ENCODE measurements at places on chromosomes 11 and 22.

GRCh38 chr11:71338801-71339395, 86.5 kb upstream of the SHANK2 start:
- DNase-seq, result no peak

DNA sequence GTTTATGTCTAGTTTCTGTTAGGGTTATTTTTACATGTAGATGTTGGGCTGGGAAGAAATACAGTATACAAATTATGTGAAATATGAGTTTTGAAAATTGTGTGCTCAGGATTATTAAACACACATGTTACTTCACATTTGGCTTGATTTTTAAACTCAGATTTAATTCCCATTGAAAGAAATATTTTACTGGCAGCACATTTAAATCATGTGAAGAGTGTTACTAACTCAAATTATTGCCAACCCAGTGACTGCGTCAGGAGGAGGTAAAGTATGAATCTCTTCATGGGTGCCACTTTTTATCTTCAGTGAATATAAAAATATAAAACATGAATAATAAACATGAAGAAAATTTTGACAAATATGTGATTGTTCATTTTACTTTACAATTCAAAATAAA, 457.5 kb upstream of the CCDC179 start:
- DNase-seq, result no peak

GRCh38 chr11:76237914-76238313, 31.6 kb upstream of the WNT11 start:
- peak; percentile 48 for DNase-seq

DNA sequence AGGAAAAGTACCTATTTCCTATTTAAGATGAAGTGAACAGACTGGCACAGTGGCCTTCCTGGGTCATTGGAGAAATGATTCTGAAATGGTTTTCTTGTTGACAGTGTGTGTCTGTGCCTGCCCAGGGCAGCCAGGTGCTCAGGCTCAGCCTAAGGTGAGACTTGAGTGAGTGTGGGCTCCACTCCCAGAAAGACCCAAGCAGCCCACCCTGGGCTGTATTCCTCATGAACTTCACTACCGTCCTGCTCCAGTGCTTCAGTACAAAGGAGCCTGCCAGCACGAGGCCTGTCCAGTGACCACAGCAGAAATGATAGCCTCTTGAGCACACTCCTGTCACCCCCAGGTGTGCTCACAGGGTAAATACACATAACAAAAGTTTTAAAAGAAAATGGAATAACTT, 49.5 kb downstream of the GAB4 start:
- no peak for DNase-seq

DNA sequence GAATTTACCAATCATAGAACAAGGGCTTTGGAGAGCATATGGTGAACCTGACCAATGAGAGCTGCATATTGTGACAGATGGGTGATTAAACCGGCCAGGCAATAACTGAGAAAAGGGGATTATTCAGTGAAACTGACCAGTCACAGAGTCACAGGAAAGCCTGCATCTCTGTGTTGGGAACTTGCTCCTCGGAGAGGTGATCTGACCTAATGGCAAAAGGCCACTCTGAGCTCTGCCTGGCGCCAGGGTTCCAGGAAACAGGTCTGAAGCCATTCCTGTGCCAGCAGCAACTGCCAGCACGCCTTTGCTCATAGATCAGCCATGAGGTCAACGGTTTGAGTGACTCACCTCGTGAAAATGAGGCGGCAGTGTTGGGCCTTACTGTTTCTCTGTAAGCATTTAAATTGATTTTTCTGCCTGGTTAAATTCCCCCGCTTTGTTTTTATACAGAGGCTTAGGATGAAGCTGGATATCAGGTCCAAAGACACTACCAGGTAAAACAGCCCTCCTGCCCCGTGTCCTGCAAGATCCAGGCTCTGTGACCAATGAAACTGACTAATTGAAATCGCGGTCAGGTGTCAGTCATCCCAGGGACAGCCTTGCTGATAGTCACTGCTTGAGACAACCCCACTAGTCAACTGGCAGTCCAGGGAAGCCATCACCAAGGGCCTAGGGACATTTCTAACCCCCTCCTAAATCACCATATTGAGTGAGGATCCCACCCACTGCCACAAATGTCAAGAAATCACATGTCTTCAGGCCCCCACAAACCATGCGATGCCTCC, 35.8 kb upstream of the MYOD1 start:
- no peak for DNase-seq

DNA sequence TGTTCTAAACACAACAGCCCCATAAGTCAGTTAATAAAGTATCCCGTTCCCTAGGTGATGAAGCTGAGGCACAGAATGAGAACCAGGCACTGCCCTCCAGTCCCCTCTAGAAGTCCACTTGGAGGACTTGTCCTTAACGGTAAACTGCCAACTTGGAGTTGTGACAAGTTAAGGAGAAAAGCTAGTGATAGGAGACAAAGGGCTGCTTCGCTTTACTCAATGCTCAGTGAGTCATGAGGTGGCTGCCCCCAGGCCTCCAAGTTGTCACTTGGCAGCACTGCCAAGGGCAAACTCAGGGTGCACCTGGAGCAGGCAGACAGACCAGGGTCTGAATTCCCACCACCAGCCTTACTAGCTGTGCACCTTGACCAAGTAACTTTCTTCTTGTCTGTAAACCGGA, 13.5 kb downstream of the SLC43A1 start:
- DNase-seq, result no peak

DNA sequence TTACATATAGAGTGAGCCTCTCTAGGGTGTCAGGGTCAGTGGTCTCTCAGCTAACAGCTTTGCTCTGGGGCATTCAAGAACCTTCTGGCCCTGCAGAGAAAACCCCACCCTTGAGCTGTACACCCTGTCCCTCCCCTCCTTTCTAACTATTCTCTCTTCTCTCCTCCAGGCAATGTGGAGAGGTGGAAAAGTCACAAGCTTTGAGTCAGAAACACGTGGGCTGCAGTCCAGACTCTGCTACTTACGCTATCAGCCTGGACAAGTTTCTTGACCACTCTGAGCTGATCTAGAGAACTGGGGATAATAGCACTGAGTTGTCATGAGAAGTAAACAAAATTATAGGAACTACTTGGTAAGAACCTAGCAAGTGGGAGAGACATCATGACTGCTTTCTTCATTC, 10.7 kb upstream of the FAM83F start:
- no peak for DNase-seq

DNA sequence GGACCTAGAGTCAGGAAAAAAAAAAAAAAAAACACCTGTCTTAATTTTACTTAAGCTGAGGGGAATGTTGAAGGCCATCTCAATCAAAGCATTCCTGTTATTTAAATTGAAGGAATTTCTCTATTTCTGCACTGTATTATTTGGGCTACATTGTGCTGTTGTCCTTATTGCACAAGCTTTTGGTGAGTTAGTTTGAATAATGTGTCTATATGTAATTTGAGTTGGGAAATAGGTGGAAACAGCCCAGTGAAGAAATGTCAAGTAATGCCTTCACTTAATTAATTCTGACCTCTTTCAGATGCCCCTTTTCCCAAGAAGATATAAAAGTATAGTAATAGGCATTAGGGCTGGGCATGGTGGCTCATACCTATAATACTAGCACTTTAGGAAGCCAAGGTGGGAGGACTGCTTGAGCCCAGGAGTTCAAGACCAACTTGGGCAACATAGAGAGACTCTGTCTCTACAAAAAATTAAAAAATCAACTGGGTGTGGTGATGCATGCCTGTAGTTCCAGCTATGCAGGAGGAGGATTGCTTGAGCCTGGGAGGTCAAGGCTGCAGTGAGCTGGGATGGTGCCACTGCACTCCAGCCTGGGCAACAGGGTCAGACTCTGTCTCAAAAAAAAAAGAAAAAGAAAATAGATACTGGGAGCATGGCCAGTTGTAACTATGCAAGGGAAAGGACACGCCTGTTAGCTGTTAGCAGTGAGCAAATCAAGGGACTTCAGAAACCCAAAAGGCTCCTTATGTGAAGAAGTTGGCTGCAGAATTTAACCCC, 34.9 kb downstream of the OR10A6 start:
- no peak for DNase-seq

DNA sequence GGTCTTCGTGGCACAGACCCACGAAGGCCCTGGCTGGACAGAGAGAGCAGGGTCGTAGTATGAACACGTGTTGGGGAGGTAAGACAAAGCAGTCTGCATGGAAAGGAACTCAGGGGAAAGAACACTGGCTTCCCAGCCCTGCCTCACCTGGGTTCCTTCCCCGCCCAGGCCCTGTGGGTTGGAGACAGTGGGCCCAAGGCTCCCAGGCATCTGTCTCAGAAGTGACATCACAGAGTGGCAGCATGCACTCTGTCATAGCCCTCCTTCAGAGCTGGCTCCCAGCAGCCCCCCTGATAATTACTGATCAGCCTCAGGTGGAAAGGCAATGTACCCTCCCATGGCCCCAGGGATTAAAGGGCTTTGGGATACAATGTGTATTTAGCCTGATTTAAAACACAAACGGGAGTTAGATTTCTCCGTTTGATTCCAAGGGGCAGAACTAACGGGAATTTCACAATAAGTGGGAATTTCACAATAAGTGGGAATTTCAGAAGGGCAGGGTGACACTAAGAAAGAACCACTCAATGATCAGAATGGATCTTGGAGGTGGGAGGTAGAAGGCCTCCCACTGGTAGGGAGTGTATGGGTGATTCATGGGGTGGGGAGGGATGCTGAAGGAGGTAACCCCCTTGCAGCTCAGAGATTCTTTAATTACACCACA, 65.1 kb downstream of the SLC22A12 start:
- no peak for DNase-seq

- DNase-seq, result no peak
These were observed 11.7 kb downstream of the CXCR5 start for GRCh38 chr11:118895093-118896039.

GRCh38 chr11:11004069-11004468, 146.2 kb upstream of the ZBED5 start:
- DNase-seq, result no peak

GRCh38 chr11:8202516-8203413, 33.9 kb upstream of the RIC3 start:
- DNase-seq, result no peak

DNA sequence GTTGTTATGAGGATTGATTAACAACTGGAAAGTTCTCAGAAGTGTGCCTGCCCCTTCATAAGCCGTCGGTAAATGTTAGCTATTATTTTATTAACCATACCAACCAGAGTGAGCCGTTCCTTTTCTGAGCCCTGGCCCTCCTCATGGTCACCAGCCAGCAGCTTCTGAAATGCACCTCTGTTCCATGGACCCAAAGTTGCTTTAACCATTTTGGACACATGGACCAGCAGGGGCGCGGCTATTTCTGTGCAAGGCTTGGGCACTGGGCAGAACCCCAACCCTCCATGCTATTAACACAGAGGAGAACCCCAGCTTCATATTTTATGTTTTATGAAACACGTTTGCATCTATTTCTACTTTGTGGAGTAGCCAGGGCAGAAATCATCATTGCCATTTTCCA, 18.6 kb upstream of the SCGB1A1 start:
- DNase-seq, result no peak

GRCh38 chr22:38953091-38953490, 4.3 kb upstream of the APOBEC3A start:
- DNase-seq, result no peak

DNA sequence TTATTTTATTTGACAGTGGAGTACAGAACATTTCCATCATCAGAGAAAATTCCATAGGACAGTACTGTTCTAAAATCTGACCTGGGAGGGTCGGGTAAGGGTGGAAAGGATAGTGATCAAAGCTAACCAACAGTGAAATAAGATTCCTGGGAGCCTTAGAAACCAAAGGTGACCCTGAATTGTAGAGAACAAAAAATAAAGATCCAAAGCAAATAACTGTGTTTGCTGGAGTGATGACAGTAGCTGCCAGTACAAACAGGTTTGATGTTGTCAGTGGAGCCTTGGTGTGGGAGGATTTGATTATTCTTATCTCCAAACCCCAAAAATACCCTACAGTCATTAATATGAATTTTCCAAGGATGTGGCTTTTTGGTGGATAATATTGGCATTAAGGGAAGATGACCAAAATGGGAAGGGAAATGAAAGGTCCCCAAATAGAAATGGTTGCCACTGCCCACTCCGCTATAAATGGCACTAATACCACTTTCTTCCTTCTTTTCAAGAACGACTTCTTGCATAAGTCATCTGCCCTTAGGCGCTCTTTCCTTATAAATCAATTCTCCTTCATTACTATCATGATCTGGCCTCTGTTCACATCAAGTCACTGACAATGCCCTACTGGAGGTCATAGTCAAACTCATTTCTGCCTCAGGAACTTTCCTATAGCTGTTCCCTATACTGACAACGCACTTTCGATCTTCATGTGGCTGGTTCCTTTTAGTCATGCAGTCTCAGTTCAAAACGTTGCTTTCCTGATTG, 44.4 kb downstream of the EHF start:
- no peak for DNase-seq

GRCh38 chr22:43090130-43090789, 1.1 kb upstream of the TTLL1 start:
- peak; percentile 77 for DNase-seq

- no peak for DNase-seq
These were observed 2.3 kb downstream of the CCDC85B start for GRCh38 chr11:65892661-65893317.

DNA sequence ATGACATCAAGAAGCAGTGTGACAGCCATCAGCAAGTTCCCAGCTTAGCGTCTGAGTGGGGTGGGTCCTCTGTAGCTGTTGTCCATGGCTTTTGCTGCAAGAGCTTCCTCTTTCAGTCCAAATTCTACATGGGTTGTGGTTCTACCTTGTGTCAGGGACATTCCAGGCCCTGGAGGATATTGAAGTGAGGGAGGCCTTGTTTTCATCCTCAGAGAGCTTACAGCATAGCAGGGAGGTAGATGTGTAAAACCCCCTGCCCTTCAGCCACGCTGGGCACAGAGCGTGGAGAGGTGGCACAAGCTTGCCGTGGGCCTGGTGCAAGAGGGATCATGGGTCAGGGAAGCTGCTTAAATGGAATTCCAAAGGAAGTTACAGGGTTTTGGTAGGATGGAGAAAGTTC, 93.9 kb downstream of the GRIK4 start:
- no peak for DNase-seq

DNA sequence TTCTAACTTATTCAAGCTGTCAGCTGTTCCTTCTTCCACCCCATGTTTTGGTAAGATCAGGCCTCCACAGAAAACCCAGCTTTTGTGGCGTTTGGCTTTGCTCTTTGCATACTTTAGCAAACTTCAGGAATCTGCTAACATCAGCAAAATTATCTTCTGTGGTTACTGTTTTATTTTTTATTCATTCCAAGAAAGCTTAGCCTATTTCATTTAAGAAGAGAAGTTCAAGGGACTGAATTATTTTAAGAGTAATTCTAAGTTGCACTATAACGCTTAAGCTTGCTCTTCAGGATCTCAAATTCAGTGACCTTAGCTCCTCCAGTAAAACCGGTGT, 1.1 kb downstream of the JHY start:
- DNase-seq, result no peak

GRCh38 chr11:110907629-110908028, 195.4 kb upstream of the ARHGAP20 start:
- no peak for DNase-seq

- DNase-seq, result no peak
These were observed 354.3 kb downstream of the MIAT start for GRCh38 chr22:27011717-27012116.

DNA sequence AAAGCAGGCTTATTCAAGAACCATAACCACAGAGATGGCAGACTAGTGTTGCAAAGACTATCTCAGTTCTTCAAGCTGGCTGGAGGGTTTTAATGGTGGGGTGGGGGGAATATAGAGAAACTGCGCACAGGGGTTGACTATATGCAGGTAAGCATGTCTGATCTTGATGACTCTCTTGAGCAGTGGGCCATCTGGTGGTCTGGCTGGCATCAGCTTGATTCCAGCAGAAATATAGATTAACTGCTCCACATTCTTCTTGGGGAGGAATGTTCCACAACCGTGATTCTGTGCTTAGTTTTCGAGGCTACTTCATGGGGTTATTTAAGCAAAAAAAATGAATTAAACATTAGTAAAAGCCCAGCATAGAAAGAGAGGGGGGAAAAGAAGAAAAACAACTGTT, 158.8 kb upstream of the PGR start:
- DNase-seq, result no peak
